ENCODE measurements at places on chromosomes 7 and 10.
A peak's percentile ranks its signal among the peaks of the same experiment; 100 is the strongest.

GRCh38 chr7:20284003-20284770, 46.5 kb upstream of the ITGB8 start:
- no peak for DNase-seq

DNA sequence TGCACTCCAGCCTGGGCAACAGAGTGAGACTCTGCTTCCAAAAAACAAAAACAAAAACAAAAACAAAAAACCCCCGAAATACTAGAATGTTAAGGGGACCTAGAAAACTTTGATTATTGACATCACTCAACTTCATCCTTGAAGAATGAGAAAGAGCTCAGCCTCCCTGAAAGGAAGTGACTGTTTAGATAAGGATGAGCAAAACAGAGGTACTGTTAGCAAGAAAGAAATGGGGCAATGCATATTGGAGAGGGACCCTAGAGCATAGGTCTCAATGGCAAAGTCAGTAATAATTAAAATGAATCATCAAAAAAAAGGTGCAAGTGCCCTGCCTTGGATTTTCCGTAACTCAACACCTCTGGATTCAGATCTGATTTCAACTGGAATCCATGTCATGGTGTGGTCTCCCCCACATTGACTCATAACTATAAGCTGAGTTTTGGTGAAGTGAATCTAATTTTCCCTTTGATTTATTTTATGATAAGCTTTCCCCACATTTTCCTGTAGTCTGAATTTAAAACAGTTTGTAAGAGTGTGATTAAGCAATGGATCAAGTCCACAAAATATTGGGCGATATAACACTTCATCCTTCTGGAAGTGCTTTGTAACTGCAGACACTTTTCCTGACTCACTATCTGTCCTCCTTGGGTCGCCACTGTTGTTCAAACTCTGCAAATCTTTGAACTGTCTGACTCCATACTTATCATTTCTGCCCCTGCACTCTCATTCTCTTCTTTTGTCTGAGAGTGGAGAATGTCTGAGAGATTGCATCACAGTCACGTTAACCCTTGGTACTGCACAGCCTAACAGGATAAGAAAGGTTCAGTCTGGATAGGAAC, 224.8 kb upstream of the LYZL1 start:
- peak; percentile 77 for DNase-seq

DNA sequence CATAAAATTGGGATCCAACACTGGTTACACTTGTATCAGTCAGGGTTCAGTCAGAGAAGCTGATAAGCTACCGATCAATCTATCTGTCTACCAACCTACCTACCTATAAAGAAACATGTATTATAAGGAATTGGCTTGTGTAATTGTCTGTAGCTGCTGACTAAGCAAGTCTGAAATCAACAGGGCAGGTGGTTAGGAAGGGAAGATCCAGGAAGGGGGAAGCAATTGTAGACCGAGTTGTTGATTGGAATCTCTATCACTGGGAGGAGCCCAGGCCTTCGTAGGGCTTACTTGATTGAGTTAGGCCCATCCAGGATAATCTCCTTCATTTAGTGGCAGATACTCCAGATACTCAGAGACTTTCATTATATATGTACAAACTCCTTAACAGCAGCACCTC, 271.5 kb upstream of the TEX47 start:
- no peak for DNase-seq

DNA sequence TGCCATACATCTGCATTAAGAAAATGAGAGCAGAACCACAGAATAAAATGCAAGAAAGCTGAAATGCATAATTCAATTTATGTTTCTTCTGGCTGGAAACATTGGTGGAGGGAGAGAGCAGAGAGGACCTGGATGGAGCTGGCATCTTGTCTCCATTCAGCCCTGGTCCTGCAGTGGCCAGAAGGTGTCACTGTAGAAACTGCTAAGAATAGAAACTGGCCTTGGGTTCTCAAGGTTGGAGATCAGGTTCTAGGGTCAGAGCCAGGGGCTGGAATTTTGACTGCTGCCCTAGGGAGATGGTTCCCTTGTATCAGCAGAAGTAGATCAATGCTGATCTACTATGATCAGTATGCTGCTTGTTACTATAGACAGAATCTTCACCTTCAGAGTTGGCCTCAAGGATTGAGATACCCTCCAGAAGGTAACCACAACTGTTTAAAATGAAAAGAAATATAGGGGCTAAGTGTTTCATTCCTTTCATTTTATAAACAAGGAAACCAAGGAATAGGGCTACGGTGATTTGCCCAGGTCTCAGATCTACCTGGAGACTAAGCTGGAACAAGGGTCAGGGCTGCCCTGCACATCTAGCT, 13.1 kb downstream of the TAS2R41 start:
- DNase-seq, result no peak

- DNase-seq, result no peak
Observed at GRCh38 chr10:92278996-92279696, 11.7 kb downstream of the CPEB3 start.

DNA sequence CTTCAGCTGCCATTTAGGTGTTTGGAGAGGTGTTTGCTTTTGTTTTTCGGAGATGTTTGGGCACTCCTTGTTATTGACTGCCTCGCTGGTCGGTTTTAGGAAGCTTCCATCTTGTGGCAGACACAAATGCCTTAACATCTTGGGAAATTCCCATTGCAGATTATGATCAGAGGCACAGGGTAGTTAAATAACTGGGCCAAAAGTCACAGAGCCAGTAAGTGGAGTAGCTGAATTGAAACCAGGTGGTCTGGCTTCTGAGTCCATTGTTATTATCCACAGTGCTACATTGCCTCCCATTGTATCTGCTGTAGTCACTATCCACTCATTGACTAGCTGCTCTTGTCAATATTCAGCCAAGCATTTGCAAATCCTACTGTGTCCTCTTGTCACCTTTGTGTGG, 138.2 kb upstream of the PLPP4 start:
- no peak for DNase-seq

- DNase-seq, result no peak
Observed at GRCh38 chr7:101537205-101537604, 91.9 kb downstream of the MYL10 start.

GRCh38 chr10:72728462-72728861, 36.5 kb downstream of the MCU start:
- no peak for DNase-seq

DNA sequence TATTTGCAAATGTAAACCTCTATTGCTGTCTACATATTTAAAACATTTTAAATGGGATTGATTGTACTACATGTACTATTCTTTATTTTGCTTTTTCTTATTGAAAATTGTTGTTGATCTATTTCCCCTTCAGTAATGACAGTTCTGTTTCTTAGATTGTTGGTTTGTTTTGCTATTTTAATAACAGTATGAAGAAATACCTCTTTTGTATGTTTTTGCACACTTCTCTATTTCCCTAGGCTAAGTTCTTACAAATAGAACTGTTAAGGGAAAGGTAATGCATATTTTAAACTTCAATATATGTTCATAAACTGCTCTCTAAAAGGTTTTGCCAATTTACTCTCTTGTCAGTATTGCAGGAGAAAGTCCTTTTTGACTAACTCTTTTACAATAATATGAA, 195.0 kb upstream of the PRPS1L1 start:
- no peak for DNase-seq

- DNase-seq, result peak; percentile 65
Observed at GRCh38 chr7:148963583-148964482, 64.5 kb downstream of the PDIA4 start.

DNA sequence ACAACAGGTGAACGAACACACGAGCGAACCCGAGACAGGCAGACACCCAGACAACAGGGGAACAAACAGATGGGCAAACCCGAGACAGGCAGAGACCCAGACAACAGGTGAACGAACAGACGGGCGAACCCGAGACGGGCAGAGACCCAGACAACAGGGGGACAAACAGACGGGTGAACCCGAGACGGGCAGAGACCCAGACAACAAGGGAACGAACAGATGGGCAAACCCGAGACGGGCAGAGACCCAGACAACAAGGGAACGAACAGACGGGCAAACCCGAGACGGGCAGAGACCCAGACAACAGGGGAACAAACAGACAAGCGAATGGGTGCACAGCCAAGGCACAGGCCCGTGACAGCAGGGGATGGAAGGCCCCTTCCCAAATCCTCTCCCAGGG, 264.7 kb downstream of the ELFN1 start:
- no peak for DNase-seq

DNA sequence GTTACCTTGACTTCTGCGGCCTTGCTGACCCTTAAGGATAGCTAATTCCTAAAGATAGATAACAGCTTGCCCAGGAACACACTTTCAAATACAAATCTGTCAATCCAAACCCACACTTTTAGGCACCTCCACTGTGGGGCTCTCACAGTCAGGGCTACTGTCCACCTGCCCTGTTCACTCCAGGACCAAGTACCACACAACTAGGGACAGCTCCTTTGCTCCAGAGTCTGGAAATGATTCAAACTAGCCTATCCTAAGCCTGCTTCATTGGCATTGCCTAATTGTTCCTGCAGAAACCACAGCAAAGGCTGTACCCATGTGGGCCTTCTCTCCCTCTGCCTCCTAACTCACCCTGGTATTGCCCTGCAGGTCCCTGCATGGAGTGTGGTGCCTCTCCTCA, 538.9 kb upstream of the IGFBP3 start:
- DNase-seq, result no peak

- DNase-seq, result peak; percentile 75
Observed at GRCh38 chr10:24127516-24127915, 81.4 kb upstream of the KIAA1217 start.

GRCh38 chr10:28479425-28479865, 53.5 kb upstream of the WAC start:
- peak; percentile 30 for DNase-seq

DNA sequence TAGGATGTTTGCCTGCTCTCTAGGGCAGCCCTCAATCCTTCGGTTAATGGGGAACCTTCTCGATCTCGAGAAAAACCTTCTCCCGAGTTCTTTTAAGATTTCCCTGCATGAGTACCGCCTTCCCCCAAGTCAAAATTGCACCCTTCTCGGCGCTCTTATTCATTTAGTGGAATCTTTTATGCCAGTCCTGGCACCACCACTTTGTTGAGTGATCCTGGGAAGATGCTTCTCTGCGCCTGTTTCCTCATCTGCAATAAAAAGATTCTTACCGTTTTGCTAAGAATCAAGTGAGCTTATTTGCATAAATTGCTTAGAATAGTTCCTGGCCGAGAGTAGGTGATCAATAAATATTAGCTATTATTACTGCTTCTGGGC, 697 bp downstream of the ARPC1A start:
- no peak for DNase-seq

Measured in eye (tissue), 1 donor.